ENCODE measurements at places on chromosomes 4 and X.

DNA sequence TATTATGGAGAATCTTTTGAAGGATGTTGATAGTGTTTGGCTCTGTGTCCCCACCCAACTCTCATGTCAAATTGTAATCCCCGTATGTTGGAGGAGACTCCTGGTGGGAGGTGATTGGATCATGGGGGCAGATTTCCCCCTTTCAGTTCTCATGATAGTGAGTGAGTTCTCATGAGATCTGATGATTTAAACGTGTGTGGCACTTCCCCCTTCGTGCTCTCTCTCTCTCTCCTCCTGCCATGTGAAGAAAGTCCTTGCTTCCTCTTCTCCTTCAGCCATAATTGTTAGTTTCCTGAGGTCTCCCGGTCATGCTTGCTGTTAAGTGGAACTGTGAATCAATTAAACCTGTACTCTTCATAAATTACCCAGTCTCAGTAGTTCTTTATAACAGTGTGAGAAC, 166.1 kb upstream of the NUDT6 start:
- no peak for DNase-seq

- no peak for DNase-seq
Measured at GRCh38 chrX:63525491-63525890, 174.4 kb upstream of the SPIN4 start.

DNA sequence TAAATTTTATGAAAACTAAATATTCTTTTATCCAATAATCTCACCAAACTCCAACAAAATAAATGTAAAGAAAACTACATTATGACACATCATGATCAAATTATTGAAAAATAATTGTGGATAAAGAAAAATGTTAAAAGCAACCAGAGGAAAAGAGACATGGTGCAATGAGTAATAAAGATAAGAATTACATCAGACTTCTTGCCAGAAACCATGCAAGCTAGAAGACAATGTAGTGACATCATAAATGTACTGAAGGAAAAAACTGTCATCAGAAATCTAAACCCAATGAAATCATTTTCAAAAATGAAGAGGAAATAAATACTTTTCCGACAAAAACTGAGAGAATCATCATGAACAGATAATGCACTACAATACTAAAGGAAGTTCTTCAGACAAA, 135.9 kb upstream of the EOLA2 start:
- DNase-seq: no peak

- DNase-seq: no peak
Measured at GRCh38 chr4:1469043-1469442, 62.8 kb upstream of the NKX1-1 start.

- no peak for DNase-seq
Measured at GRCh38 chr4:48558819-48559218, 68.8 kb downstream of the ZAR1 start.

- DNase-seq: no peak
Measured at GRCh38 chrX:45743906-45744625, 543.4 kb upstream of the DIPK2B start.

All from NCI-H2171 (cell line).